ENCODE measurements at places on chromosomes 6 and 20.

DNA sequence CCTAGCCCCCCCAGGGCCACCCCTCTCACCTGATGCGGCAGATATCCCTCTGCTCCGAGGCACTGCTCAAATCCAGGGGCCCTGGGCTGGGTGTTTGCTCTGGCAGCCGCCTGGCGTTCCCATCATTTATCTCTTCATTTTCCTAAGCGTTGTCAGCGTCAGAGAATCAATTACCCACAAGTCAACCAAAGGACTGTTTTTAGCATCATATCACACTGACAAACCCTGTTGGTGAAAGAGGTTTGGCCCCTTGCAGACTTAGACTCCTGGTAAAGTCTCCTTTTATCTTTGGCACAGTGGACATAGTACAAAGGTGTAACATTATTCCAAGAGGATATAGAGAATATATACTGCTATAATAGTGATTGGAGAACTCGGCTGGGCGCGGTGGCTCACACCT lies at the start of gene GHRH:
Gene GHRH, minus strand, starts transcription at position 101 of the 400 bp plus-strand sequence. CDS start 4,925 bp downstream, outside the sequence.
- DNase-seq = peak; percentile 50

GRCh38 chr6:85006362-85006761 lies 242.0 kb upstream of the TBX18 start:
- no peak for DNase-seq

- DNase-seq = no peak
Measured at GRCh38 chr6:54094293-54094692, 16.9 kb upstream of the MLIP start.

GRCh38 chr6:169724494-169725124 lies at the start of gene PHF10:
Gene PHF10 (minus strand): TSS chr6:169724500. CDS start chr6:169723931, 569 bp downstream.
- peak; percentile 67 for DNase-seq

- no peak for DNase-seq
Measured at GRCh38 chr20:57987659-57988058, 240.8 kb downstream of the ANKRD60 start.

DNA sequence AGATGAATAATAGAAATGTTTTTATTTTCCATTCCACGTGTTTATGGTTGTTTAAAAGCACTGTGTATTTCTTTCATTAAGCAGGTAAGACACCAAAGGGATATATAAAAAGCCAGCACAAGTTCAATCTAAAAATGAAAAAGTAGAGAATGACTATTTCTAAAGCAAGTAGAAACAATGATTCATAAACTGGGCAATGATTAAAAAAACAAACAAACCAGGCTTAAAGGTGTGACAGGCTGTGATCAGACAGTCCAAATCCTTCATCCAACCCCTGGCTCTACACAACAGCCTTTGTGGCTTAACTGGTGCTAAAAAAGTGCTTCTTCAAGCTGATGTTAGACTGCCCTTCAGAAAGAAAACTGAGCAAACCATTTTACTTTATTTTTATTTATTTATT lies 45.7 kb upstream of the TSHZ2 start:
- DNase-seq = no peak

DNA sequence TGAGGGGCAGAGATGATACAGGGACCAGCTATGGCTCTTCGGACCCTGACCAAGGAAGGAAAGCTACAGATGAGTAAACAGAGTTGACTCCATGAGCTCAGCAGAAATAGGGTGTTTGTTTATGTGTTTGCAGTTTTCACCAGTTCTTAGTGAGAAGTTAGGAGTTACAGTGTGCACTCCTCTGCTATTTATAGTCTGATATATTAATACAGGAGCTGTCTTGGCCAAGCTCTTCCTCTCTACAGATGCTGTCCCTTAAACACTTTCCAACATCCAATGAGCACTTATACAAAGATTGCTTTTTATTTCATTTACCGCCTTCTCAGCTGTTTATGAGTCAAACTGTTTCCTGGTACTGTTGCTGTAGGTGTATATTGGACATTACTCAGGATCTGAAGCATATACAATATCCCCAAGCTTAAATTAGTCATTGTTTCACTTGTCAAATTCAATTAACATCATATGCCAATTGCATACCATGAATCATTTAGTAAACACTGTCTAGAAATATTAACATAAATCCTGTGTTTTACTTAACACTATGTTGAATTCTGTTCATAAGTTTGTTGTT lies 618.0 kb downstream of the PRKN start:
- no peak for DNase-seq

- no peak for DNase-seq
Measured at GRCh38 chr20:54335299-54335698, 127.4 kb downstream of the PFDN4 start.

- DNase-seq = no peak
Measured at GRCh38 chr6:99402448-99402847, 8.5 kb upstream of the COQ3 start.

- no peak for DNase-seq
Measured at GRCh38 chr20:23835716-23836115, 9.2 kb upstream of the CST2 start.

DNA sequence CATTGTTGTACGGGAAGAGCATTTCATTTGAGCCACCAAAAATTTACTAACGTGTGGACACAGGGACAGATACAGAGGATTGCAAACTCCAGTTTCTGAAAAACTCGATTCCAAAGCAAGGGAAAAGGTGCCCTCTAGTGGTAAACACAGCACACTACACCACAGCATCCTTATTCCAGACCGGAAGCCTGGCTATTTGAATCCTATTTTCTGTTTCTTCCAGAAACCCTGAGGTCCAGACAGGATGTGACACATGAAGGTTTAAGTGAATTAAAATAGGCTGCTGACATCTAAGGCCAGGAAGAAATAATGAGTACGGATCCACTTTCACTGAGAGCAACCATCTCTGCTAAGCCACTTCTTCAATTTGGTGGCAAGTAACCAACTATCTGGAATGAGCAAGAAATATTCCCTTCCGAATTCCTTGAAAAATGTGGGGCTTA lies 31.8 kb upstream of the GMPR start:
- DNase-seq = peak; percentile 57

DNA sequence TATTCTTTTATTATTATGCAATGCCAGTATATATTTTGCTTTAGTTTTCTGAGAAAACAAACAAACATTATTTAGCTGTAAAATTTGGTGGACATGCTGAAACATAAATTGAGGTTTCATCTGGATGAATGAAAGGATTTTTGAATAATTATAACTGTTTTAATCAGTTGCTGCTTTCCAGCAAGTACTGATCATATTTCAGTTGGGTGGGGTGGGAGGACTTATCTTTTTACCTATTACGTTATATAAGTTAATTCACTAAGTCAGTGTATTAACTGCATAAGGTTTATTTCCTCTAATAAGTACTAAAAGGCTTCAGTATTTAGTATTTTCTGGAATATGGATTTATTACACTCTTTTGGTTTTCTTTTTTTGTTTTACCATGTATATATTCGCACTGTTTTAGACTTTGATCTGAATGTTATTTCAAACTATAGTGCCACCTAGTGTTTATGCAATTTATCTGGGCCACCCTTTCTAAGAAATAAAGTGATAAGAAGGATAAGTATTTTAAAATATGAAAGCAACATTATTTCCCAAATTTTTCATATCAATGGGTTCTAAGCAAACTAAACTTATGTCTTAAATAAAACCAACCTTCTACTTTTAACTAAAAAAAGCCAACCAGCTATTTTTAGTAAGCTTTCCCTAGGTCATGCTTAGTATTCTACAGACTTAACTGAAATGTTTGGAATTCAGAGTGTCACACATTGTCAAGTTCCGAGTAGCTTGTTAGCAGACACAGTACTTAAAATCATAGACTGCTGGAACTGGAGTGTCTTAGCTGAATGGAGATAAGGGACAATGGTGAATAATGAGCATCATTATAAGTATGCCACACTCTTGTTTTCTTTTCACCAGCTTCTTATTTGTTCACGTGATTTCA lies 105.4 kb upstream of the MCHR2 start:
- DNase-seq = no peak

GRCh38 chr6:31161216-31162126 lies 3.1 kb downstream of the TCF19 start:
- DNase-seq = no peak

- no peak for DNase-seq
Measured at GRCh38 chr6:136676075-136676474, 116.2 kb downstream of the MAP3K5 start.

DNA sequence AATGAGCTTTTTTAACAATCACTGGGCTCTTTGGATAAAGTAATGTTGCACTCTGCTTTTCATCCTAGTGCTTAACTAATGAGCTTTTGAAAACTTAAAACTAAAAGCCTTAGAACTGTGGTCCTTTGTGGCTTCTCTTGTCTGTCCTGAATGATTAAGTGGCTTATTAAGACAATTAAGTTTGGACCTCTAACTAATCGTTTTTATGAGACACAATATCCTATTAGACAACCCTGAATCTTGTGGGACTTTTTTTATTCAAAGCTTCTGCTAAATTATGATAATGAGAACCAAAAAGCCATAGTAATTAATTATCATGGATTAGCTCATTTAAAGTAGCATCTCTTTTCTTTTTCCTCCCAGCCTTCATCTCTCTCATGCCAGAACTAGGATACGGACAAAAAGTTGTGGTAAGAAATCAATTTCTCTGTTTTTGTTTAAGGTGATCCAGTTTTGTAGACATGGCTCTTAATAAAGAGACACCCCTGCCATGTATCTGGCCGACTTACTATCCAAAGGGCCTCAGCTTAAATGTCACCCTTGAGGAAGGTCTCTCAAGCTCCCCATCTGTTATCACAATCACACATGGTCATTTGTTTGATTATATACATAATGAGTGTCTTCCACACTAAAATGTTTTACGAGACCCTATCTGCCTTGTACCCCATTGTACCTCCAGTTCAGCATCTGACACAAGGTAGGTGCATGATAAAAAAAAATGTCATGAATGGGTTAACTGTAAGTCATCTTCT lies 384.4 kb upstream of the IRAK1BP1 start:
- DNase-seq = no peak

- DNase-seq = no peak
Measured at GRCh38 chr20:18747090-18747489, 66.5 kb upstream of the SCP2D1 start.

All from NCI-H1930 (cell line).